ENCODE measurements at places on chromosomes 3 and 15.

GRCh38 chr3:183941216-183941615 is 56.5 kb upstream of the PARL start:
- H3K27me3 ChIP-seq, result no peaks in the 10 kb centered on the region
- H3K36me3 ChIP-seq, result peaks cover 45% of the 10 kb centered on the region
- no peak overlapping the region for H3K4me3 ChIP-seq

DNA sequence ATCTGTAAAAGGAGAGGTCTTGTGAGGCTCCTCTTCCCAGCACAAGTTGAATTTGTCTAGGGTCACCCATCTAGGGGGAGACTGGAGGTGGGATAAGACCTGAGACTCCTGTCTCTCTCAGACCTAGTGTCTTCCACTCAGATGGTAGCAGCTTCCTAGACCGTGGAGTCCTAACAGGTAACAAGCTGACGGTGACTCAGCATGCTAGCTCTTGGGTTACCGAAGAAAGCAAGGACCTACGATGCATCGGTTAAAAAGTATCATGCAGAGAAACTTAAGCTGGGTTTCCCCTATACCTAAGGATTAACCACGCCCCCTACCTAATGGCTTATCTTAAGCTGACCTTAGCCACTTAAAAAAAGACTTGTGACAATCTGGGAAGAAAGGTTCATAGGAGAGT is 7.6 kb downstream of the LRRN1 start:
- H3K27ac ChIP-seq, result no peak overlapping the region
- H3K4me3 ChIP-seq, result no peak overlapping the region
- no peaks in the 10 kb centered on the region for H3K36me3 ChIP-seq
- peaks cover 5% of the 10 kb centered on the region for H3K27me3 ChIP-seq
- no peak for DNase-seq

GRCh38 chr3:188663839-188664238 is 507.9 kb upstream of the TPRG1 start:
- H3K36me3 ChIP-seq, result no peaks in the 10 kb centered on the region
- H3K4me1 ChIP-seq, result peaks cover 4% of the 10 kb centered on the region
- DNase-seq, result no peak

- H3K4me3 ChIP-seq, result no peak overlapping the region
- peaks cover 8% of the 10 kb centered on the region for H3K4me1 ChIP-seq
Measured at GRCh38 chr3:31541089-31541488, 8.4 kb downstream of the STT3B start.

DNA sequence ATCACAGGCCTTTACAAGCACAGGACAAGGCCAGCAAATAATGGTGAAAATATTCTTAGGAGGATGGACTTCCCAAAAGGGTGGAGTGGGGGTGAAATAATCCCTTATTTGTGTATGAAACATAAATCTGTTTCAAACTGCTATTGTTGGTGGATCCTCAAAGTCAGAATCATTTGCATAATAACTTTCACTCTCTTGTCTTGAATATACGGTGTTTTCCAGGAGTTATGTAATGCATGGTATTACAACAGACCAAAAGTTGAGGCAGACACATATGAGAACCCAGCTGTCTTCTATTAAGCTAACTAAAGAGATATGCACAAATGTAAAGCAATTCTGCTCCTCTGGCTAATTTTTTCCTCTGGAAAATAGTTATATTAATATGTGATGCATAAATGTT is 57.7 kb downstream of the PRTG start:
- H3K4me3 ChIP-seq, result no peak overlapping the region
- H3K36me3 ChIP-seq, result no peaks in the 10 kb centered on the region
- H3K27ac ChIP-seq, result no peak overlapping the region

GRCh38 chr15:31327669-31328427 is 1.2 kb downstream of the KLF13 start:
- H3K4me3 ChIP-seq, result peak overlapping the region; percentile 60
- DNase-seq, result peak; percentile 74
- peak overlapping the region; percentile 75 for H3K27ac ChIP-seq

DNA sequence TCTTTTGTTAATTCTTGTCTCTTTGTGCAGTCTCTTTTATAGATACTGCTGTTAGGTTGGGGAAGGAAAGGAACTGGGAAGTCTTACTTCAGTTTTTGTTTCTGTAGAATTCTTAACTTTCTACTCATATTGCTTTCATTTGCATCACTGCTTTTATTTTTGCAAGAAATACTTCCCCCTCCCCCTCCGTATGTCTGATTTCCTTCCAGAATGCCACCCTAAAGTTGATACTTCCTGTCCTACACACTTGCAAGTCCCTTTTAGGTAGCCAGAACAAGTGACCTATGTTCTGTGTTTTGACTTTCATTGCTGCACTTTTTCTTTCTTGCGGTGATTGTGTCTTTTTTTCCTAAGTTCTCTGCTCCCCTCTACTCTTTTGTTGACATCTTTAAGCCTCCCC is 477.4 kb downstream of the RSL24D1 start:
- no peak for DNase-seq
- H3K27ac ChIP-seq, result no peak overlapping the region
- H3K4me1 ChIP-seq, result no peaks in the 10 kb centered on the region
- H3K27me3 ChIP-seq, result no peaks in the 10 kb centered on the region
- no peak overlapping the region for H3K4me3 ChIP-seq

DNA sequence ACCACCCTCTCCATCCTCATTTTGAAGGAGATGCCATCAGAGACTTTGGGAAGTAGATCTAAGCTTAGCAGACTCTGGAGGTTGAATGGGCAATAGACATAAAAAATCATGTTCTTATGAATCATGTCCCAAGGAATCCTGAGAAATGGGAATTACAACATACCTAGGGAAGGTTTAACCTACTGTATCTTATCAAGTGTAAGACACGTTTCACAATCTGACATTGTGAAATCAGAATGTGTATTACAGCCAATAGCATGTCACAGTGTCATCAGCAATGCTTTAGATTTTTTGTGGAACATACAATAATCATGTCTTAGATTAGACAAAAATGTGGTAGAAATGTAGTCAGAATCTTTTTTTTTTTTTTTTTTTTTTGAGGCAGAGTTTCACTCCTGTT is 332.4 kb upstream of the TLE3 start:
- H3K4me3 ChIP-seq, result no peak overlapping the region
- H3K27me3 ChIP-seq, result peaks cover 3% of the 10 kb centered on the region
- no peak overlapping the region for H3K27ac ChIP-seq
- DNase-seq, result no peak
- no peaks in the 10 kb centered on the region for H3K36me3 ChIP-seq
- no peaks in the 10 kb centered on the region for H3K4me1 ChIP-seq

DNA sequence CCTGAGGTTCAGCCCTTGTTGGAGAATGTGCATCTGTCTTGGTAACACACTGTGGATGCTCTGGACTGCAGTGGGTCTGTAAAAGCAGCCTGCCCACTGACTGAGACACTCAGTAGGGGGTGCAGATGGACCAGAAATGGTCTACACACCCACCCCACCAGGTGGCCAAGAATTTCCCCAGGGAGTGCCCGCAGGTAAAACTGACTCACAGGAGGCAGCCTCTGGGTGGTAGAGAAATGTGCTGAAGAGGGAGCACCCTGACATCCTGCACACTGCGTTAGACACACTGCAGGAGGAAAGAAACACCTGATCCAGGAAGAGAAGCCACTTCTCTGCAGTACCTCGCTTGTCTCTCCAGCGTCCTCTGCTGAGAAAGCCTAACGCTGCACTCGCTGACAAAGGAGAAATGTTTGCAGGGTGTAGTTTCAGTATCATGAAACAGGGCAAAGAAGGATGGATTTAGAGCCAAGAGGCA is 109.5 kb upstream of the ABHD17C start:
- H3K27ac ChIP-seq, result no peak overlapping the region
- peaks cover 5% of the 10 kb centered on the region for H3K36me3 ChIP-seq
- H3K27me3 ChIP-seq, result no peaks in the 10 kb centered on the region
- DNase-seq, result no peak

GRCh38 chr3:190004656-190005055 is 116.0 kb downstream of the P3H2 start:
- H3K4me3 ChIP-seq, result no peak overlapping the region
- peaks cover 27% of the 10 kb centered on the region for H3K4me1 ChIP-seq
- no peak for DNase-seq
- H3K27ac ChIP-seq, result no peak overlapping the region

DNA sequence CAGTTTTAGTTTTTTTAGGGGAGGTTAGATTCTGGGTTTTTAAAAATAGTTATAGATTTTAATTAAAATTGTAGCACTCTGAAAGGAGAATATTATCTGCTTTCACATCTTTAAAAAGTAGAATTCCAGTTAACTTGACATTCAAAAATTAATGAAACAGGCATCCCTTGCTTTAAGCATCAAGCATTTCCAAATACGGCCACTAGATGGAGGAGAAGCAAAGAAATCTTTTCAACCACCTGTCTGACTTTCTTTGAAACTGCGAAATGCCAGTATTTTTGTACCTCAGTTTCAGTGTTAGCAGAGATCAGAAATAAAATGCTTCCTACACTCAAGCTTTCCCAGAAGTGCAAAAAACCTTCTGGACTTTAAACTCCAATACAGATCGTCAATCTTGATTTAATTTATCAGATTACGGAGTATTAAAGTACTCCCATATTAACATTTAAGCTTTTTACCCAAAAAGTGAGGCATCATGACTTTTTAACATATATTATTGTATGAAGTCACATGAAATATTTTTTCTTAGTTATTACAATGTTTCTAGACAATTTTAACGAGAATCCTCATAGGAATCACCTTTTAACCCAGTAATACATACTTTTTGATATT is 153.3 kb downstream of the P3H2 start:
- no peaks in the 10 kb centered on the region for H3K27me3 ChIP-seq
- DNase-seq, result peak; percentile 82
- H3K36me3 ChIP-seq, result peaks cover 30% of the 10 kb centered on the region
- no peaks in the 10 kb centered on the region for H3K4me1 ChIP-seq

- H3K27me3 ChIP-seq, result no peaks in the 10 kb centered on the region
- peak; percentile 30 for DNase-seq
- peaks cover 11% of the 10 kb centered on the region for H3K36me3 ChIP-seq
- no peaks in the 10 kb centered on the region for H3K4me1 ChIP-seq
Measured at GRCh38 chr3:97916576-97916975, 55.7 kb downstream of the RIOX2 start.

- H3K4me3 ChIP-seq, result no peak overlapping the region
- H3K27ac ChIP-seq, result no peak overlapping the region
- DNase-seq, result no peak
- H3K36me3 ChIP-seq, result no peaks in the 10 kb centered on the region
Measured at GRCh38 chr3:167892205-167892604, 156.7 kb downstream of the SERPINI1 start.

DNA sequence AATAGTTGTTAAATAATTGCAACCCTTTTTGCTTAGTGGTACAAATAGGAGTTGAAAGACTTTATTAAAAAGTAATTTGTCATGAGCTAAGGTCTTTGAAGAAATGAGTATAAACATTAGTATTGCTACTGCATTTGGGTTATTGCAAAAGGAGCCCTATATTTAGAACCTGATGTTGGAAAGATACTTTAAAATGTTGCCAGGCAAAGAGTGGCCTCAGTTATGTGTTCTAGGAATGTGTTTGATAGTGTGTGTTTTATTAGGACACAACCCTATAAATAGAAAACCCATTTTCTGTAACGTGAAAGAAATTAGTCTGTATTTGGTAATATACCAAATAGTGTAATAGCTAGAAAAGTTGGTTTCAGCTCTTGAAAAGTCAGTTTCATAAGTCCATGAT is 10.7 kb downstream of the VPS8 start:
- DNase-seq, result no peak
- no peaks in the 10 kb centered on the region for H3K27me3 ChIP-seq
- no peak overlapping the region for H3K4me3 ChIP-seq
- peaks cover 6% of the 10 kb centered on the region for H3K36me3 ChIP-seq

DNA sequence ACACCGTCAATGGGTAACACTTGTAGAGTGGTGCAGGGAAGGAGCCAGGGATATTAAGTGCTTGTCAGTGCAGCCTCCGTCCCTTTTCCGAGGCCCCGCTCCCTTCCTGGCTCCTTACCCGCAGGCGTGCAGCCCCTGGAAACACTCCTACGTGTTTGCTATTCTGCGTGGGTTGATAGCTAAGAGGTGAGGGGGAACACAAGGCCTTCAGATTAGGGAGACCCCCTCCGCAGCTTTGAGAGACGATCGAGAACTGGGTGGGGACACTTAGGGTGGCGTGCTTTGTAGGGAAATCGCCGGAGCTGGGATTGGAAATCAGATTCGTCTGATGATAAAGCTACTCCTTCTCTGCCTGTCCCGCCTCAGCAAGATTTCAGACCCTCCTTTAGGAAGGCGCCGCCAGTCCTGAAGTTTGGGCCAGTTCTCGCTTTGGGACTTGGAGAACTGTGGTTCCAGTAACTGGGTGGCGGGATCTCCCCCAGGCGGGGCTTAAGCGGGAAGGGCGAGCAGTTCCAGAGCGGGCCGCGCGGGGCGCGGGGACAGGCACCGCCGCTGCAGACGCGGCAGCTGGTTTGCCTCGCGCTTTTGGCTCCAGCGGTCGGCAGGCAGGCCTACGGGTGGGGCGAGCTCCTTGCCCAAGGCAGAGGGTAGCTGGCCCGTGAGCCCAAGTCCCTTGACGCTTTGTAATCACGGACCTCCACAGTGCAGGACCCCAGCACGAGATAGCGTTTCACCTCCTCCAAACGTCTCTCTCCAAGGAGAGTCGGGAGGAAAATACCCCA is 8.0 kb upstream of the FAM107A start:
- DNase-seq, result peak; percentile 87
- peak overlapping the region; percentile 82 for H3K27ac ChIP-seq
- no peaks in the 10 kb centered on the region for H3K36me3 ChIP-seq
- H3K27me3 ChIP-seq, result peaks cover 32% of the 10 kb centered on the region

DNA sequence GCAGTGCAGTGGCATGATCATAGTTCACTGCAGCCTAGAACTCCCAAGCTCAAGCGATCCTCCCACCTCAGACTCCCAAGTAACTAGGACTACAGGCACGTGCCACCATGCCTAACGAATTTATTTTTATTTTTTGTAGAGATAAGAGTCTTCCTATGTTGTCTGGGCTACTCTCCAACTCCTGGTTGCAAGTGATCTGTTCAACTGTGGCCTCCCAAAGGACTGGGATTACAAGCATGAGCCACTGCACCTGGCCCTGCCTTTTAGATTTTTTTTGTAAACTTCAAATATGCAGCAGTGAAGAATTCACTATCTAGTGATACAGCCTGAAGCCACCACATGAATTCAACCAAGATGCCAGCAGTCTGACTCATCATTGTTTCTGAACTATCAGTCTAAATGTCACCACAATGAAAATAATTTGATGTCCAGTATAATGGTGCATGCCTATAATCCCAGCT is 32.7 kb downstream of the UBXN7 start:
- H3K27ac ChIP-seq, result no peak overlapping the region
- peaks cover 36% of the 10 kb centered on the region for H3K36me3 ChIP-seq
- H3K27me3 ChIP-seq, result no peaks in the 10 kb centered on the region
- H3K4me1 ChIP-seq, result no peaks in the 10 kb centered on the region

GRCh38 chr15:45637552-45638033 is 2.8 kb downstream of the SQOR start:
- DNase-seq, result peak; percentile 89
- H3K4me1 ChIP-seq, result peaks cover 26% of the 10 kb centered on the region
- H3K36me3 ChIP-seq, result no peaks in the 10 kb centered on the region
- H3K4me3 ChIP-seq, result no peak overlapping the region
- peaks cover 8% of the 10 kb centered on the region for H3K27me3 ChIP-seq

Data from muscle of leg (tissue), 16 donors.